ENCODE measurements at places on chromosomes 4 and X.
A peak's percentile ranks its signal among the peaks of the same experiment; 100 is the strongest.

GRCh38 chr4:125985856-125986255 lies 671.1 kb downstream of the FAT4 start:
- no peak for DNase-seq

GRCh38 chrX:65821721-65822496 lies 154.5 kb downstream of the MSN start:
- DNase-seq = no peak

GRCh38 chr4:15848191-15848842 lies 70.2 kb downstream of the CD38 start:
- peak; percentile 2 for DNase-seq

- DNase-seq = peak; percentile 22
These were observed 95.8 kb downstream of the MGST2 start for GRCh38 chr4:139761461-139761860.

DNA sequence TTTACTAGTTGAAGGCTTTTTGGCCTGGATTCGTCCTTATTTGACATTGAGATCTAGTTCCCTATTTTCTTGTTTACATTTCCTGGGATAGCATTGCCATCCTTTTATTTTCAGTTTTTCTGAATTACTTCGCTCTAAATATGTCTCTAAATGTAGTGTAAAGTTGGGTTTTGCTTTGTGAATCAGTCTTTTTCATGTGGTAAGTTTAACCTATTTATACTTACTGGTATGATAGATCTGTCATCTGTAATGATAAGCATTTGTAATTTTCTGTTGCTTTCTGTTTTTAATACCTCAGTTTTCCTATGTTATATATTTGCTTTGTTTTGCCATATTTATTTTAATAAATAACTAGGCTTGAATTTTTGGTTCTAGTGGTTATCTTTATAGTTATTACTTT lies 6.7 kb downstream of the PDK3 start:
- DNase-seq = no peak

DNA sequence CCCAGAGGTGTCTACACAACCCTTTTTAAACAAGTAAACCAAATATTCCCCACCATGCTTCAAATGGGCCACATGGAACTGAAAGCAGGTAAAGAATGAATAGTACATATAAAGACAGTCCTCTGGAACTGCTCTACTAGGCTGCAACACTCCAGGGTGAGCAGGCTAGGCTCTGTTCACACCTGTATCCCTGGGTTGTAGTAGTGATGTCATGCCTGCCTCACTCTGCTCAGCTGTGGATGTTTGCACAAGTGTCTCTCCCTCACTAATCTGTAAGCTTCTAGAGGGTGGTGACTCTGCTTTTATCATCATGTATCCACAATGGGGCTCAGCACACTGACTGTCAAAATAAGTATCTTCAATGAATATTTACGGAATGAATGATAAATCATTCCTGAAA lies 20.4 kb downstream of the LEF1 start:
- DNase-seq = no peak

GRCh38 chr4:86991994-86992393 lies 57.2 kb downstream of the AFF1 start:
- DNase-seq = no peak

DNA sequence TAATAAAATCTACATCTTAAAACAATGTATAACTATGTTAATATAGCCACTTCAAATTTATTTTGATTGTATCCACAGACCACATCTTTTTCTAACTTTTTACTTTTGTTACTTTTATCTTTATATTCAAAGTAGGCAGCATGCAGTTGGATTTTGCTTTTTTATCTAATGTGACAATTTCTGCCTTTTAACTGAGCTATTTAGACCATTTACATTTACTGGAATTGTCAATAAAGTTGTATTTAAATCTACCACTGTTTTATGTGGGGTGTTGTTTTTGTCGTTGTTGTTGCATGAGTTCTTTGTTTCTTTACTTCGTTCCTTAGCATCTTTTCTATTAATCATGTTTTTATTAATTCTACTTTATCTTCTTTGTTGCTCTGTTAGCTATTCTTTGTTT lies 42.0 kb downstream of the NEUROG2 start:
- DNase-seq = no peak

- no peak for DNase-seq
These were observed 461.8 kb downstream of the CENPC start for GRCh38 chr4:67083496-67083895.

- no peak for DNase-seq
These were observed 39.3 kb downstream of the GRIA3 start for GRCh38 chrX:123223409-123223808.

DNA sequence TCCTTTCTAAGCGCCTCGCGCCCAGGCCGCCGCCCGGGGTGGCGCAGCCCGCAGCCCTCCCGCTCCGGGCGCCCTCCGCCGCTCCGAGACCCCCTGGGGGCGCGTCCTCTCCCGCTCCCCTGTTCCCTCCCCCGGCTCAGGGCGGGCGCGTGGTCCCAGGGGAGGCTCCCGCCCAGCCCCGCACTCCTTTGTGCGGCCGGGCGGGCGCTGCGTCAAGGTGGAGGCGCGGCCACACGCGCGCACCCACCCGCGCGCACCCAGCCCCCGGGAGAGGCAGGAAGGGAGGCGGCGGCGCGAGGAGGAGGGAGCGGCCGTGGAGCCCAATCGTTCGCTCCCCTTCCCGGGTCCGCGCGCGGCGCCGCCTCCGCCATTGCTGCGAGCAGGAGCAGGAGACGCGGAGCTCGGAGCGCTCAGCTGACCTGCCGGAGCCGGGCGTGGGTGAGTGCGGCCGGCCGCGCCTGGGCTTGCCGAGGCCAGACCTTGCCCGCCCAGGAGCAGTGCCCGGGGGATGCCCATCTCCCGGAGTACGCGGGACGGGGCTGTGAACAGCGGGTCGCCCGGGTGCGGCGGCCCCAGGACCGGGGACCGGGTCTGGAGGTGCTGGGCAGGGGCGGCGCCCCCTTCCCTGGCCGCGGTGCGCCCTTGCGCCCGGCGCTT lies at the start of gene NSG1:
Gene NSG1, plus strand, starts transcription at position 367 of the 657 bp plus-strand sequence. CDS start 528 bp downstream, outside the sequence.
- peak; percentile 14 for DNase-seq

- DNase-seq = no peak
These were observed 6.1 kb upstream of the IGFBP7 start for GRCh38 chr4:57116245-57116644.

- peak; percentile 76 for DNase-seq
These were observed 324.7 kb downstream of the LDB2 start for GRCh38 chr4:16573739-16574138.

- no peak for DNase-seq
These were observed 126.9 kb downstream of the FAM53A start for GRCh38 chr4:1557221-1557597.

DNA sequence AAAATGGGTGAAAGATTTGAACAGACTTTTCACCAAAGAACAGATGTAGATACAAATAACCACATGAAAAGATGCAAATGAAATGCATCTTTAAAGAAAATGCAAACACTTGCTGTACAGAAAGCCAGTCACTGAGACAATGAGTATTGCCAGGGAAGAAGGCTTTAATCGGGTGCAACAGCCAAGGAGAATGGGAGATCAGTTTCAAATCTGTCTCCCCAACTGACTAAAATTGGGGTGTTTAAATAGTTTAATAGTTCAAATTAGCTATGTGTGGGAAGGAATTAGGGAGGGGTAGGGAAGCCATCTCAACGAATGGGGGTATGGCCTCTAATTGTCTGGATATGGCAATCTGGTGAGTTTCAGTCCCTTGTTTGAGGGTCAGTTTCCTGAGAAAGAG lies 295.4 kb downstream of the PTTG2 start:
- no peak for DNase-seq

GRCh38 chr4:77854431-77855111 lies 8.1 kb upstream of the MRPL1 start:
- no peak for DNase-seq

GRCh38 chrX:46649421-46650260 lies 76.1 kb downstream of the CHST7 start:
- no peak for DNase-seq

DNA sequence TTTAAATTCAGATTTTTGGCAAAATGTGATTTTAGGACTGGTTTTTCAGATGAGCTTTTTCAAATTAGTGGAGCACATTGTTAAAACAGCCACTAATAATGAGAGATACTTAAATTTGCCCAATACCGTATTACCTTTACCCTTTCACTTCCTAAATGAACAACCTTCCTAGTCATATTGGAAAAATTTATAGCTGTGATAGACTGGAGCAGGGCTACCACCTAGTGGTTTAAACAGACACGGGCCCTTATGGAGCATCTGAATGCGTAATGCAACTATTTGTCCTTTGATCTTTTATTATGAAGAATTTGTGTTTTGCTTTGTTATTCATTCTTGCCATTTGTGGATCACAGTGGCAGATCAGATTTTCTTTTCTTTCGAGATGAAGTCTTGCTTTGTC lies 72.7 kb downstream of the KDM6A start:
- no peak for DNase-seq

- peak; percentile 83 for DNase-seq
These were observed 244.3 kb downstream of the CBR4 start for GRCh38 chr4:168765726-168766125.

- DNase-seq = no peak
These were observed 23.8 kb upstream of the NSG1 start for GRCh38 chr4:4362991-4363697.

- no peak for DNase-seq
These were observed 20.1 kb downstream of the FGFR3 start for GRCh38 chr4:1813231-1813630.

DNA sequence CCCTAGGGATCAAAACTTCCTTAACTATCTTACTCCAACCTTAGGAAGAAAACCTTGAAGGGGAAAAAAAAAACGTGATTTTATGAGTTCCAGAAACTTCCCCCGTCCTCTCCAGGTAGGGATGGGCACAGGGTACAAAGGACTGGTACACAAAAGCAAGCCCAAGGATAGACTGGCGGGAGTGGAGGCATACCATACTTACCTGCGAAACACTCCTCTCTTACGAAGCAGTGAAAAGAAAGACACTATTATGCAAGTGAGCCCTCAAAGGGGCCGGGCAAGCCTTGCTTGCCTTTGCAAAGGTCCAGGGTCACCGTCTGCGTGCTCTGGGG lies 651 bp downstream of the TSPAN6 start:
- no peak for DNase-seq

- DNase-seq = no peak
These were observed 1.5 kb upstream of the NWD2 start for GRCh38 chr4:37243051-37243450.

DNA sequence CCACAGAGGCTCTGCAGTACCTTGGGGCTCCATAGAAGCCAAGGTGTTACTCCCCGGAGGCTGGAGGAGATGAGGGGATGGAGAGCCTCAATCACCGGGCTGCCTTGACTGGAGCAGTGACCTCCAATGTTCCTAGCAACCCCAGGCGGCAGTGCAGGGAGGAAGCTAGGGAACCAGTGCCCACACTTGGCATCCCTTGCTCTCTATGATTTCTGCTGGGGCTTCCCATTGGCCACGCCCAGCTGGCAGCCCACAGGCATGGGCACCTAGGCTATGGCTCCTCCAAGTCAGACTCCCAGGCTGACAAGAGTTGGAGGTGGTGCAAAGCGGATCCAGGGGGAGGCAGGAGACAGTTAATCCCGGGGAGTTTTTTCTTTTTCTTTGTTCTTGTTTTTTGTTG lies 229.7 kb downstream of the EVC2 start:
- DNase-seq = no peak

DNA sequence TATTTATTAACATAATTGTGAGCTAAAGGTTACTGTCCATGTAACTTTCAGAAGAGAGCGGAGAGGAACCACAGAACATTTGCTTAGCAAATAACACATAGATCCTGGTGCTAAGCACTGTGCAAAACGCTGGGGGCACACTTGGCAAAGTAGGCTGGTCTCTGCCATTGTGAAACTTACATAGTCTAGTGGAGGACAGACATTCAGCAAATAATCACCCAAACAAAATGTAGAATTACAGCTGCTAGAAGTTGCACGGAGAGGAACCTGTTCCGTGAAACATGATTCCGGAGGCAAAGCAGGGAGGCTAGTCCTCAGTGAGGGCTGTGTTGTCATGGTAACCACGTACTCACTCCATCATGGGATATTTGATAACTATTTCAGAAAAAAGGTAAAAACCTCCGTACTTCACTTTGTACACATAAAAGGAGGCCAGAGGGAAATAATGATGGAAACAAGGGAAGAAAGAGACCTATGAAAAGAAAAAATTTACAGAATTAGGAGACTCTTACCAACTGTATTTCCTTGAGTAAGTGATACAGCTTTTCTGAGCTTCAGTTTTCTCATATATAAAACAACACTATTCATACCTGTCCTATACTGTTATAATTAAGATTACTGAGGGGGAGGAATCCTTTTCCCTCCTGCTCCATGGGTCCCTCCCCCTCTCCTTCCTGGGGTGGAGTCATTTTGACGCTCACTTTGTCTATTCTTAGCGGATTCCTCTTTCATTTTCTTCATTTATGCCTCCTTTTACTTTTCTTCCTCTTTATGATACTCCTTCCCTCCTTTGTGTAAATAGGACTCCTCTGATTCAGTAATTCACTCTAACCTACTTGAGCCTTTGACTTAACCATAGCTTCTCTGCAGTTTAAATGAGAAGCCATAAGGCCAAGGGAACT lies 825 bp upstream of the RASGEF1B start:
- DNase-seq = peak; percentile 32

GRCh38 chr4:144174401-144175067 lies 34.0 kb upstream of the GYPA start:
- DNase-seq = peak; percentile 69
